ENCODE measurements at places on chromosomes 3 and 15.
A peak's percentile ranks its signal among the peaks of the same experiment; 100 is the strongest.

DNA sequence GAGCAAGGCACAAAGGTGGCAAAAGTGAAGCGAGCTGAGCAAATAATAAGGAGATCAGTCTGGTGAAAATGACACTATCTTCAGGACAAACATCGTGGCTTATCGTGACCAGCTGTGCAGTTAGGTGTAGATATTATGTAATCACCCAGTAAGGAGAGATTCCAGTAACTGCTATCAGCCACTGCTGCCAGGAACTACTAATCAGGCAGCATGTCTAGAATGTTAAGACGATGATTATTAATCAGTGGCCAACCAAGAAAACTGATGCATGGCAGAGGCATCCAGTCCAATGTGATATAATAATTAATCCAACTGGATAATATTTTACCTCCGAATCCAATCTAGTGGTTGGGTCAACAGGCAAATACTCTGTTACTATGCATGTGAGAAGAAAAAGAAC, 252.7 kb upstream of the ZPLD1 start:
- peak; percentile 62 for DNase-seq

DNA sequence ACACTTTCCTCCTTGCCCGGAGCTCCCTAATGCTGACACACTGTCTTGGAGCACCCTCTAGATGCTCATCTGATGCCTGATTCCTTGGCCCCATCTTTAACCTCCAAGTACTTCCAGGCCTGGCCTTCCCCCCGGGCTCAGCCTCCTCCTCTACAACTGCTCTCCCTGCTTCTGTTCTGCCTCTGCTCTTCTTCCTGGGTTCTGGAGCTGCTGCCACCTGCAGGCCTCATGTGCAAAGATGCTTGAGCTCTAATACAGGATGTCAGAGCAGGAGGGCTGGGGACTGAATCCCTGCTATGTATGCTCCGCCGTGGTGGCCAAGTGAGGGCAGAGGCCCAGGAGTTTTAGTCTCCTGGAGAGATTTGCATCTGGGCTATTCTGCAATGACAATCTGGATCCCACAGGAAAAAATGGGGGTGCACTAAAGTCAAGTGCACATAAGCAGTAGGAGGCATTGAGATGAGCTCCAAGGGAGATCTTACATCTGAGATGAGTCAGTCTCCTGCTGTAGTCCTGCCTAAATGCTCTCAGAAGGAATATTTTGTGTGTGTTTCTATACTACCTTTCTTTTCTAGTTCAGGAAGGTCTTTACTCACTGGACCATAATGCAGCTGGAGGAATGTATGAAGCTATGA, 296.3 kb downstream of the UACA start:
- peak; percentile 65 for DNase-seq

DNA sequence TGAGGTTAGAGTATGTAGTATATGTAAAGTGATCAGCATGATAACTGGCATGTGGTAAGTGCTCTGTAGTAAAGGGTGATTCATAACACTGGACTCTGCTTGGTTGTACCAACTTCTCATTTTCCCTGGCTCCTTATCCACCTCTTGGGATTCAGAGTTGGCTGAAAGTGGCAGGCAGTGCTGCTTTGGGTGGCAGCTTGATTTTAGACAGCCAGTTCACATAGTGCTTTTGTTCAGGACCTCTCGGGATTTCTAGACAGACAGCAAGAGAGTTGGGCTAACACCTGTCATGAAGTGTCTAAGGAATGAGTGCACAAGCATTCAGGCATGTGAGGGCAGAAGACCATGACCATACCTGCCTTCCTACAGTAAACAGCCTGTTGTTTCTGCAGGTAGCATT, 69.0 kb downstream of the RBM6 start:
- DNase-seq: peak; percentile 68

DNA sequence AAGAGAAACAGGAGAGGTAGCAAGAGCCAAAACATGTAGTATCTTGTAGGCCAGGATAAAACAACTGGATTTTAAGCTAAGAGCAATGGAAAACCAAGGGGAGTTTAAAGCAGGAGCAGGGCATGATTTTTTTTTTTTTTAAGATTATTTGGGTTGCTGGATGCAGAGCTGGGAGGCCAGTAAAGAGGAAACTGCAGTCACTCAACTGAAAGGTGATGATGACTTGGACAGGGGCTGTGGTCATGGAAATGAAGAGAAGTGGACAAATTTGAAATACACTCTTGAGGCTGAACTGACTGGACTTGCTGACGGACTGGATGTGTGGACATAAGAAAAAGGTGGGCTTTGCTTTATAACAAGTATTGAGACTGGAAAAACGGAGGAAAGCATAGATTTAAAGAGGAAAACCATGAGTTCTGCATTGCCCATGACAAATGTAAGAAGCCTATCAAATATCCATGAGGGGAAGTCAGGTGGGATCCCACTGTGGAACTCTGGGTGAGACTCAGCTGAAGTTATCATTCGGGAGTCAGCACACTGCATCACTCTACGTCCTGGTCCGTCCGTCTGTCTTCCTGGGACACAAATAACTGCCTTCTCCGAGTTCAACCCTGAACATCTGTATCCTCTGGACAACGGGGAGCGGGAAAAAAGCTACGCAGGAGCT, 688 bp downstream of the XPC start:
- DNase-seq: no peak

DNA sequence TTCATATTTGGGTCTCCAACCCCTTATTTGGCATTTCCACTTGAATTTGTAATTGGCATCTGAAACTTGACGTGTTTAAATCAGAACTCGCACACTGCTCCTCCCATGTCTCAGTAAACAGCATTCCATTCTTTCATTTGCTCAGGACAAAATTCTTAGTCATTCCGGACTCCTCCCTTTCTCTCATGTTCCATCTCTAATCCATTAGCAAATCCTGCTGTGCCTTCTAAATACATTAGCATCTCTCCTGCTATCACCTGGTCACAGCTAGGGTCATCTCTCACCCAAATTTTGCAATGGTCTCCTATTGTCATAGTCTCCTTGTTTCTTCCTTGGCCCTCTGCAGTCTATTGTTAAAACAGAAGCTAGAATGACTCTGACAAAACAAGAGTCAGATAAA, 119.9 kb upstream of the CADPS start:
- DNase-seq: peak; percentile 4

- peak; percentile 8 for DNase-seq
Measured at GRCh38 chr15:37289109-37289765, 188.9 kb upstream of the MEIS2 start.

DNA sequence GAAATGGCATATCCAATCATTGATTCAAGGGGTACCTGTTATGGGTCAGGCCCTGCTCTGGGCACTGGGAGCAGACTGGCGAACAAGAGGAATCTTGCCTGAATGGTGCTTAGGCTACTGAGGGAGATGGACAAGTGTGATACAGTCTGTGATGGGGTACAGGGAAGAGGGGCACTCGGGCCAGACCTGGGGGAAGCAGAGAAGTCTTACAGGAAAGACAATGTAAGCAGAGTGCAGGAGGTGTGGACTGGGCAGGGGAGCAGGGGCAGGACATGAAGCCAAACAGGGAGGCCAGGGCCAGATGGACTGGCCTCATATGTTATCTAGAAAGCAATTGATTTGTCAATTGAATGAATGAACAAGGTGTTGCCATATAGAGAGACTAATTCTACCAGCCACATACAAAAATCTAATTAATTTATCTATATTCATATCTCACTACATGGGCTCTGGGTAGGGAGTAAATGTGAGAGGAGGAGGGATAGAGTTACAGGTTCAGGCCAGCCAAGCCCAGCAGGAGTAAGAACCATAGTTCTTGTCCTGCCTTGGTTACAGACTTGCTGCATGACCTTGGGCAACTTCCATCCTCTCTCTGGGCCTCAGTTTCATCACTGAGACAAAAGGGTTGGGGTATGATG, 3.6 kb upstream of the IGDCC4 start:
- no peak for DNase-seq

DNA sequence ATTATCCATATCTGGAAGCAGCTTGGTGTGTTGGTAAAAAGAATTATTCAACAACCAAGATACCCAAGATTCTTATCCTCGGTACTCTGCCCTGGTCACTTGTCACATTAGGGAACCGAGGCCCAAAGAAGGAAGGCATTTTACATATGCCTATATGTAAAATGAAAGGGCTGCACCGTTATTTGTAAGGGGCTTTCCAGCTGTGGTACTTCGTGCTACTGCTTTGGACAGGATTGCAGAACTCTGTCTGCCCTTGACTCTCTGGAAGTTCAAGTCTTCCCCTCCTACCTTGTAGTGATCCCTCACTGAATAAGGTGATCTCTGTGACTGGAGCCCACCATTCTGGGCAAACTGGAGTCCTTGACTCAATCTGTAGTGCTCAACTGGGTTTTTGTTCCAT, 198.9 kb upstream of the TOPAZ1 start:
- DNase-seq: no peak

GRCh38 chr15:33612721-33613304, 302.0 kb downstream of the RYR3 start:
- DNase-seq: no peak

DNA sequence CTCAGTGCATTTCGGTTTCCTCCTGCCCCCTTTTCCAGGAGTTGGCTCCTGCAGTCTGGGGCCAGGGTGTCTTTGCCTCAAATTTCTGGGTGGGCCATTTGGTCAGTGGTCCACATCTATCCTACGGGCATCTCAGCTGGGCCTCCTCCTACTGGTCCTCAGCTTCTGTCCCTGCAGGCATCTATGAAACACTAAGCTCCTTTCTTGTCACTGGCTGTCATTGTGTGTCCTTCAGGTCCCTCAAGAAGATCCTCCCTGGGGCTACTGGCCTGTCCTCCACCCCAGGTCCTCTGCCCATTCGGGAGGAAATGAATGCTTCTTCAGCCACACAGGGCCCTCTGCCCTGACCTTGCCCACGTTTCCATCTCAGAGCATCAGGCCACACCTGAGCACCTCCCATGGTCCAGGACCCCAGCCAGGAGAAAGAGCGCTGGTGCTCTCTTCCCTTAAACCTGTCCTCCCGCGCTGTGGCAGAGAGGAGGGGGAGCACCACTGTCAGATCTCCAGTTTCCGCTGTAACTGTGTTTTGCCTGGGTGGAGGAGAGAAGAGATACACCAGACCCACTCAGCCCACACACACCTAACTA, 1.8 kb downstream of the PRR23E start:
- no peak for DNase-seq

GRCh38 chr3:21804330-21804729, 53.3 kb upstream of the ZNF385D start:
- peak; percentile 10 for DNase-seq

DNA sequence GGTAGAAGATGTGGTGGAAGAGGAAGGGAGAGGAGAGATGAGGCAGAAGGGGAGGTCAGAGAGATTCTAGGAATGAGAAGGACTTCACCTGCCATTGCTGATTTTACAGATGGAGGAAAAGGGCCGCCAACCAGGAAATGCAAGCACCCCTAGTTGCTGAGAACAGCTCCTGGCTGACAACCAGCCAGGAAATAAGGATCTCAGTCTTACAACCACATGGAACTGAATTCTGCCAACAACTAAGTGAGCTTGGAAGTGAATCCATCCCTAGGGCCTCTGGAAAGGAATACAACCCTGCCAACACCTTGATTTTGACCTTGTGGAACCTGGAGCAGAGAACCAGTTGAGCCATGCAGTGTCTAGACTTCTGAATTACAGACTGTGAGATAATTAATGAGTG, 86.6 kb downstream of the EDEM1 start:
- DNase-seq: no peak

DNA sequence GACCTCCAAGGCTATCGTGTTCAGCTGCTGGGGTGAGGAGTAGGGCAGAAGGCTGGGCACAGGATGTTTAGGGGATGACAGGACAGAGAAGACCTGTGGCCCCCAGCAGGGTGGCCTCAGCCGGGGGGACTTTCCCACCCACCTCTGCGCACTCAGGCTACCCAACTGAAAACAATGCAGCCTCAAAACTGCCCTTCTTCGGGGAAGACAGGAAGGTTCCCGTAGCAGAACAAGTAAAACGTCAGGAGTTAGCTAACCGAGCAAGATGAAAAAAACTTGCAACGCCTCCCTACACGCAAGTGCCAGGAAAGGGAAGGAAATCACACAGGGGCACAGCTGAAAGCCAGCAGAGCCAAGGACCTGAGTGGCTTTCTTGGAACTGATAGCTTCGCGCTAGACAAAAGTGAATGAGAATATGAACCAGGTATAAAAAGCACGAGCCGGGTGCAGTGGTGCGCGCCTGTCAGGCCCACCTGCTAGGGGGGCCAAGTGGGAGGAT, 38.4 kb upstream of the FURIN start:
- DNase-seq: no peak

GRCh38 chr3:52704611-52705437, 767 bp downstream of the GLT8D1 start:
- DNase-seq: peak; percentile 28

DNA sequence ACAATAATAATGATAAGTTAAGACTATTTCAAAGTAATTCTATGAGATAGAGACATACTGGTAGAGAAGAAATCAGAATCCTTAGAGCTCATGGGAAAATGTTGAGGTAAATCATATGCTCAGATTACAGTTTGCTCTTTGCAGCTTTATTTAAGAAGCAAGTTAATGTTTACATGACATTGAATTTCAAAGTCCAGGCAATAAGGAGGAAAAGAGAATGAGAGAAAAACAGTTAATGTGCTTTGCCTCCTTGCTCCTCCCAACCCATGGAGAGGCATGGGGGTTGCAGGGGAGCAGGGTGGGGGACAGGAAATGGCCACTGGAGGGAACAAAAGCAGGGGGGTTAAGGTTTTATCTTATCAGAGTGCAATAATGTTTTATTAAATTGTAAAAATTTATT, 42.2 kb upstream of the ZBTB38 start:
- no peak for DNase-seq

DNA sequence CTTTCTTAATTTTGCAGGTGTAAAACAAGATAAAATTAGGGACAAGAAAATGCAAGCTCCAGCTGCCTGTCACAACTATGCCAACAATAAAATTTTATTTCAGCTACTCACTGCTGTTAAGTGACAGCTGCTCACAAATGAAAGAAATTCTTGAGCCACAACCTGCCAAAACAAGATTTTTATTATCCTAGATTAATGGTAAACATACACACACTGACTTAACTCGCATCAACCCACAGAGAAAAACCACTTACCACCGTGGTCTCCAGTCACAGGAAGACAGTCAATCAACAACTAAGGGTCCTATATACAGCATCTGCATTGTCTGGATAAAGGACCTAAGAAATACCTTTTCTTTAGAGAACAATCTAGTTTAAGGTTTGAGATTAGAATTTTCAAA, 31.3 kb downstream of the EFL1 start:
- no peak for DNase-seq

DNA sequence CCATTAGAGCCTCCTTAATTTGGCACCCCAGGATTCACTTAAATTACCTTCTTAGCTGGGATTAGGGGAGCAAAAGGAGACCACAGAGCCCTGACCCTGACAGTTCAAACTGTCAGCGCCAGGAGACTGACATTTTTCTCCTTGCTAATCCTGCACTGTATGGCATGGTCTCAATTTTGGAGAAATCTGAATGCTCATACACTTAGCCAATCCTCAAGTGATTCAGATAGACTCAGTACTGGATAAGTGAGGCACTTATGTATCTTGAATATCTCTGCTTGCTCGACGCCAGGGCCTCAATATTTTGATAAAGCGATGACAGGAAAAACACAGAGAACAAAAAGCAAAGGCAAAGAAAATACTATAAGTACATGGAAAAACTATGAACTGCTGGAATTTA, 375.9 kb upstream of the WNT5A start:
- DNase-seq: no peak
